ENCODE measurements at places on chromosomes 11 and 22. TPM values are rescaled to one million over a fixed set of nuclear protein-coding genes. Genes with fewer than 3 reads are reported as not detected.

B4GAT1 gene
- 109 TPM for total RNA-seq

KRTAP5-11 gene
- total RNA-seq: not detected

DNA sequence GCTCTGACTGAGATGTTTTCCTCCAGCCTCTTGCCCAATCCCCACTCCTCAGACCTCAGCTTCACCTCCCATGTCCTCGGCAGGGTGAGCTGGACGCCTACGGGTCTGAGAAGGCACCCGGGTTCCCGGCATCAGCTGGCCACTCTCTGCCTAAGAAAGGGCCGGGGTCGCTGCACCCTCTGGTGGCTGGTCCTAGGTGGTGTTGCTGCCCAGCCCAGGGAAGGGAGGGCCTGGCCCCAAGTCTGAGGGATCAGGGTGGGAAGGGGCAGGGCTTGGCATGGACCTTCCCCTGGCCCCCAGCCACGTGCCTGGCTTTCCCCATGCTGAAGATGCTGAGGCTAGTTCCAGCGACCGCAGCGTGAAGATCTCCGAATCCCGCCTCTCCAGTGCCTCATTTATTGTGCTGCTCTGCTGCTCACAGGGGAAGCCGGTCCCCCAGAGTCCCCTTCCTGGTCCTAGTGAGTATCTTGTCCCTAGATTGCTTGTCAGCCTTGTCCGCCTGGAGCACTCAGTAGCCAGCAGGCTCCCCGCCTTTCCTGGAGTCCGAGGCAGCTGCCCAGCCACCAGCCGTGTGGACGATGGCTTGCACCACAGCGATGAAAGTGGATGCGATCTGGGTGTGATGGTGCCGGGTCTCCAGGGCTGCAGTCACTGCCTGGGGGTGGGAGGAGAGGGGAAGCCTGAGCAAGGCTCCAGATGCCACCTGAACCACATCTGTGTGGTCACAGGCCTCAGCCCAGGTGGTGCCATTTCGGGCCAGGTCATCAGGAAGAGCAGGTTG, 2.9 kb upstream of the GGT5 start:
- DNase-seq: peak; percentile 86

- no peak for DNase-seq
These were observed 29.2 kb downstream of the USP35 start for GRCh38 chr11:78217650-78218541.

DNA sequence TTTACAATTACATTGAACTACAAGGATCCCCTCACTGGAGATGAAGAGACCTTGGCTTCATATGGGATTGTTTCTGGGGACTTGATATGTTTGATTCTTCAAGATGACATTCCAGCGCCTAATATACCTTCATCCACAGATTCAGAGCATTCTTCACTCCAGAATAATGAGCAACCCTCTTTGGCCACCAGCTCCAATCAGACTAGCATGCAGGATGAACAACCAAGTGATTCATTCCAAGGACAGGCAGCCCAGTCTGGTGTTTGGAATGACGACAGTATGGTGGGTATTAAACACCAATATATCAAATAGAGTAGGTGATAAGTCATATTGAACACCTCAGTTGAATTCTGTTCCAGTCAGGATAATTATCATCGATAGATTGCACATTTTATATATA, 4.4 kb downstream of the FBXO7 start:
- DNase-seq: no peak

DNA sequence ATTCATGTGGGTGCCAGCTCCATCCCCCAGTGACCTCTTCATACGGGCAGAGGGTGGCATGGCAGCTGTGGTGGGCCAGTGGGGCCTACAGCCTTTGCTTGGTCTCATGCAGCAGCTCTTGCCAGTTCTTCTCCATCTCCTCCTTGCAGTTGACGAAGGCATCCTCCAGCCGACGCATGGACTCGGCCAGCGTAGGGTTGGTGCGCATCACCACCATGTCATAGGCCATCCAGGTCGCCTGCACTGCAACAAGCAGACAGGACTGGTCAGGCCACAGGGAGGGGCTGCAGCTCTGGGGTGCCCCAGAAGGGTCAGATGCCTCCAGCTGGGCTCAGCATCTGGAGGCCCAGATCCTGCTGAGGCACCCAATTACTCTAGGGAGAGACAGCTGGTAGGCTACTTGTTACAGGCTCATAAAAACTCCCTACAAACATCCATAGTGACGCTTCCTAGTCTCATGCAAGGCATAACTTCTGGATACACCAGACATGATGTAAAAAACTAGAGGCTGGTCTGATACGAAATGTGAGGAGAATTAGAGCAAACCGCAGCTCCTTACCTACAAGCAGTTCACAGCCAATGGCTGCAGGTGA, 5.6 kb downstream of the KLHDC7B start:
- DNase-seq: no peak

GRCh38 chr11:78646564-78647185, 72.0 kb upstream of the NARS2 start:
- peak; percentile 72 for DNase-seq

DNA sequence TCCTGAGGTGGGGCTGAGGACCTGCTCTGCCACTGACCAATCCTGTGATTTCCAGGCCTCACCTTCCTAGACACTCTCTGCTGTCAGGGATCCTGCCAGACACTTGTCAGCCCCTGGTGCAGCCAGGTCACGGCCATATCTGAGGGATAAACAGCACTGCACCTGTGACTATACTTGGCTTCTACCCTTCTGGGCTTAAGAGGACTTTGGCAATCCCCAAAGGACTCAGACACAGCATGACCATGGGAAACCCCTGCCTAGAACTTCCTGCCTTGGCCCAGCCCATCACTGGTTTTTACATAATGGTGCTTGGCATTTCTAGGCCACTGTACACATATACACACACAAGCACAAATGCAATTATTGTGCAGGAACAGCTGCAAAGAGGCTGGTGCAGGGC, 11.6 kb upstream of the OLFML1 start:
- no peak for DNase-seq

- no peak for DNase-seq
These were observed 80.1 kb upstream of the PRODH start for GRCh38 chr22:19016081-19016766.

GRCh38 chr11:121797496-121797895, 318.5 kb downstream of the BLID start:
- DNase-seq: no peak

Measured in spinal cord (tissue), 10 donors.